COR-L47 (cell line): ENCODE measurements at places on chromosomes 5 and 9.

DNA sequence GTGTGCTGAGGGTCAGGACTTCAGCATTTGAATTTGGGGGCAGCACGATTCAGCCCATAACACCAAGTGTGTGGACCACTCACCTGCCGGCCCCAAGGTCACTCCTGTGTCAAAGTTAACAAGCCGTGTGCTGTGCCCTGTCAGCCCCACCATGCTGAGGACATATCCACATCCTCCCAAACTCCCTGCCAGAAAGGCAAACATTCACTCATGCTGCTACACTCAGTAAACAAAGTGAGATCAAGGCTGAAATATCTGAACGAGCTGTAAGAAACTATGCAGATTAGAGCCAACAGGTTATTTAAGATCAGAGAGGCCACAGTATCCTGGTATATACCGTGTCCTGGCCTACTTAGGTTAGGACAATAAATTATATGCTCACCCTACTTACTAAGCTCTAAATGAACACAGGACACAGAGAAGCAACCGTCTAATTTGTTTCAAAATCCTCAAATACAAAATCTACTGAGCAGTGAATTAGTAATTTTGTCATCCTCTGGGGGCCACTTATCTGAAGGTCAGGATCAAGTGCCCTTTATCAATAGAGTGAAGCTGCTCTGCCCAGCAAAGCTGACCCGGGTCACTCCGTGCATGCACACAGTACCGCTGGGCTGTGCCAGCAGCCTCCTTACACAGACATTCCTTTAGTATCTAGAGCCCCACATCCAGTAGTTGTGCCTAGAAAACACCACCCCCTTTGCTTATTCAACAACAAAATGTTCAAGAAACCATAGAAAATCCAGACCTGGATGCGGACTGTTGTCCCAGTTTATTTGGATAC lies 28.2 kb downstream of the RETREG1 start:
- peak; percentile 17 for DNase-seq

DNA sequence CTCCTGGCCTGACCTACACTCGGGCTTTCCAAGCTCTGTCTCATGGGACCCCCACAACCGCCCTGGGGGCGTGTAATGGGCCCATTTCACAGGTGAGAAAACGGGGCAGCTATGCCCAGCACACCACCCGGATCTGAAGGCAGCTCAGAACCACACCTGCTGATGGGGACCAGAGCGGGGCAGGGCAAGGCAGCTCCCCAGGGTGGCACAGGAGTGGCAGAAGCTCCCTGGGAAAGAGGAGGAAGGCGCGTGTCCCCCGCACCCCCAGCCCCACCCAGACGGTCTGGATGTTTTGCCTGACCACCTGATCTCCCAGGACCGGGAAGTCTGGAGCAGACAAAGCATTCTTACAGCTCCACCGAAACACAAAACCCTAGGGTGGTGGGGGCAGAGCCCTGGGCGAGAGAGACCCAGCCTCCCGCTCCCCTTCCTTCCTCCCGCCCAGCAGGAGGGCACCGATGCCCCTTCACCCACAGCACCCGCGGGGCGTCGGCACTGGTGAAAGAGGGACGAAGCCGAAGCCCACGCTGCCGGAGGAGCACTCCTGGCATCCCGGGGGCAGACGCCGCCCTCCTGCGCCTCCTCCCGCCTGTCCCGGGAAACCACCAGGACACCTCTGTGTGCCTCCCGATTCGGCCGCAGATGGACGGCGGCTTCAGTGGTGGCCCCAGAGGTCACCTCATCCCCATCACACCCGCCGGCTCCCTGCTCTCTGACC lies 14.5 kb downstream of the NOTCH1 start:
- DNase-seq = no peak

GRCh38 chr5:60183881-60184280 lies 290.4 kb upstream of the PDE4D start:
- no peak for DNase-seq

GRCh38 chr9:70257991-70258691 lies 637 bp upstream of the SMC5 start:
- peak; percentile 61 for DNase-seq

GRCh38 chr9:14418301-14418940 lies 104.5 kb upstream of the NFIB start:
- DNase-seq = peak; percentile 15

DNA sequence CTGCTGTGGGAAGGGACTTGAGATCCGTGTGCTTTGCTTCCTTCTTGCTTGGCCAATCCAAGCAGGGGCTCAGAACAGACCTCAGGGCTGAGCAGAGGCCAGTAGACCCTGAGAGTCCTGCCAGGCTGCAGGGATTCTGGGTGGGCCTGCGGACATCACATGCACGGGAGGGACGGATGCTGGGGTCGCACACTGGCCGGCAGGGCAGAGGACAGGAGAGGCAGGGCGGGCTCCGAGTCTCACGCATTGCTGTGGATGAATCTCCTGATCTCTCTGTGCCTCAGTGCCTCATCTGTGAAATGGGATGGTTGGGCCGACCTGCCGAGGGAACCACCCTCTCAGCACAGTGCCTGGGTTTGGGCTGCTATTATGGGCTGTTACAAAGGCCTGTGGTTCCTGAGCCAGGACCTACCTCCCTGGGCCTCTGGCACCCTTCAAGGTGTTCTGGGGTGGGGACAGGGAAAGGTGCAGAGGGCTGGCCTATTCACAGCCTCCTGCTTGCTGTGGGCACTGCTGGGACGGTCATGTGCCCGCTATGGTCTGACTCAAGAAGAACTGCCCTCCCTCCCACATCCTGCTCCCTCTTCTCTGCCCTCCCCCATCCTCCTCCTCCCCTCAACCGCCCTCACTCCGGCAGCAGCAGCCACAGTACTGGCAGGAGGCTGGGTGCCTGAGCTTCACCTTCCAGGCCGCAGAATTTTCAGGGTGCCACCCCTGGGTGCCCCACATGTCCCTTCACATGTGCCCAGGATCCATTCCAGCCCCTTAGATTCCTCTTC lies 43.3 kb downstream of the NCS1 start:
- no peak for DNase-seq

- DNase-seq = no peak
Measured at GRCh38 chr9:109355564-109356297, 34.9 kb upstream of the EPB41L4B start.

GRCh38 chr9:89730715-89731114 lies 125.9 kb downstream of the GADD45G start:
- no peak for DNase-seq

- no peak for DNase-seq
Measured at GRCh38 chr5:90878081-90878480, 319.5 kb downstream of the ADGRV1 start.

GRCh38 chr9:116646661-116647514 lies 40.2 kb upstream of the TRIM32 start:
- DNase-seq = peak; percentile 19

DNA sequence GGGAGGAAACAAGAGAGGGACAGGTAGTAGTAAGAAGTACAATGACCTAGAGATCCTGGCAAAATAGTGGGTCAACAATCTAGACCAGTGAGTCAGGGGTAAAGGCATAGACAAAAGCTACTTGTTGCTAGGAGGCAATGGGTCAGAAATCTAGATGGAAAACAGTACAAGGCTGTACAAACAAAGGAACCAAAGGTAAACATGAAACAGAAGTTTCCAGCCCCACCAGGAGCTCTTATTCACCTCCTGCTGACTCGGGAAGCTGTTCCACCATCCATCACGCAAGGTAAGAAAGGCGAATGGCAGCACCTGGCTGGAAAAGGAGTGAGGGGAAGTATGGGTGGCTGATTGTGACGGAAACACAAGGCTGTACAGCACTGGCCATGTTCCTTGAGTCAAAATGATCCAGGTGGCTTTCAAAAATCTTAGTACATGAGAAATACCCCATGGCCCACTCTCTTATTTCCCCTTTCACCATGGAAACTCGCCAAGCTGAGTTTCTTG lies 70.5 kb upstream of the RAI14 start:
- DNase-seq = peak; percentile 10

- no peak for DNase-seq
Measured at GRCh38 chr9:125537442-125538091, 169.4 kb downstream of the MAPKAP1 start.

DNA sequence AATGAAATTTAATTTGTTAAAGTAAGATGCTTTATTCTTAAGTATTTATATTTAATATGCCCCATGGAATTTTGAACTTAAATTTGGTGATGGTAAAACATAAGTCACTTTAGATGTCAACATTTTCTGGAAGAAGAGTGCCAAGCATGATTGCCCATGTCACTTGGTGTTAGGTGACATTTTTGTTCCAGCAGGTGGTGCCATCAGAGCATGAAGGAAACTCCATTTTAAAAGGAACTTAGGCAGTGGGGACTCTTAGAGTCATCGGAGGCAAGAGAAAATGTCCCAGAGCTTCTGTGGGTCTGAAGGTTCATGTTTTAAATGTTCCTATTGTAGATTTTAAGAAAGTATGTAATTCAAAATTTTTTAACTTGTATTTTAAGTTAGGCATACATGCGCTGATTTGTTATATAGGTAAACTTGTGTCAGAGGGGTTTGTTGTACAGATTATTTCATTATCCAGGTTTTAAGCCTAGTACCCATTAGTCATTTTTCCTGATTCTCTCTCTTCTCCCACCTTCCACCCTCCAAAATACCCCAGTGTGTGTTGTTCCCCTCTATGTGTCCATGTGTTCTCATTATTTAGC lies 789.3 kb downstream of the SEMA5A start:
- DNase-seq = peak; percentile 22

- no peak for DNase-seq
Measured at GRCh38 chr9:96033896-96034295, 158.4 kb downstream of the ERCC6L2 start.

DNA sequence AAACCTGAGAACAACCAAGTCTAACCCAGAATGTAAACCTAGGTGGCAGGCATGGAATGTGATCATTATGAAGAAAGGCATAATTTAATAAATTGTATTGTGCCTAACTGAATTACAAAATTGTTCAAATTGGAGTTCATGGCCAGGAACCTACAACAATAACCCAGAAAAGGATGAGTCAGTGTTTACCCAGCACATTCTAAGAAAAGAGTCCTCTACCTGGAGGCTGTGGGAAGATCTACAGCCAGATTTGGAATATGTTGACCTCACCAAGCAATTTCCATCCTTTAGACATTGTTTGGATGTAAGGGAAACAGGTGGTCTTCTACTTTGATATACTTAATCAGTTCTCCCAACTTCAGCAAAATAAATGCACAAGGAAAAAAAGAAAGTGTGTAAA lies 152.2 kb downstream of the TMEM161B start:
- DNase-seq = no peak

- no peak for DNase-seq
Measured at GRCh38 chr5:131981516-131981915, 29.9 kb downstream of the ACSL6 start.

DNA sequence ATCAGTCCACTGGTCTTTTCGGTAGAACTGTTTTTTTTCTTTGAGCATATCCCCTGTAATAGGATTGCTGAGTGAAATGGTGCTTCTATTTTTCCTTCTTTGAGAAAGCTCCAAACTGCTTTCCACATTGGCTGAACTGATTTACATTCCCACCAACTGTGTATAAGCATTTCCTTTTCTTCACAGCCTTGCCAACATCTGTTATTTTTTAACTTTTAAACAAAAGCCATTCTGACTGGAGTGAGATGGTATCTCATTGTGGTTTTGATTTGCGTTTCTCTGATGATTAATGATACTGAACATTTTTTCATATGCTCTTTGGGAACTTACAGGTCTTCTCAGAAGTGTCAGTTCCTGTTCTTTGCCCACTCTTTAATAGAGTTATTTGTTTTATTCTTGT lies 764.7 kb downstream of the MTRR start:
- DNase-seq = no peak

GRCh38 chr5:155342956-155343355 lies 329.4 kb downstream of the KIF4B start:
- no peak for DNase-seq

DNA sequence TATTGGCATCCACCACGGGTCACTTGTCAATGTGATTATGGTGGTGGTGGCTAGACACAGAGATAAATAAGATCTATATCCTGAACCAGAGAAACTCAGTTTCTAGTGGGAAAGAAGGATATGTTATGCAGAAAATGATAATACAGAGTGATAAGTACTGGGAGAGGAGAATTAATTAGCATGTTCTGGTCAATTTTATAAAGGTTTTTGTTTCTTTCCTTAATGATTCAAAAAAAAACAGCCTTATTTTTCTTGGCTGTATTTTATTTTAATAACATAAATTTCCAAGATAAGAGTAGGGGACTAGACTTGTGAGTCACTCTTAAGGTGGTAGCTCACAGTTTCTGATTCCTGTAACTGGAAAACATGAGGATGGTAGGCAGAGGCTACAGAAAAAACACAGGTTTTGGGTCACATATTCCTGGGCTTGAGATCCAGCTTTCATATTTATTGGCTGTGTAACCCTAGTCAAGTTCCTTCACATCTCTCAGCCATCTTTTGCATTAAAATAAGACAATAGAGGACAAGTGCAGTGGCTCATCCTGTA lies 350.3 kb upstream of the RPS23 start:
- DNase-seq = no peak

- no peak for DNase-seq
Measured at GRCh38 chr9:17816431-17817027, 237.7 kb downstream of the SH3GL2 start.

- DNase-seq = no peak
Measured at GRCh38 chr9:98318834-98319478, 63.5 kb upstream of the TBC1D2 start.
